Activated CD4-positive, alpha-beta T cell treated with anti-CD3 and anti-CD28 coated beads, Interleukin-2, amount 10 ng/mL, durations not matched to agents 7 days and 5 days (primary cell): ENCODE measurements at places on chromosomes 11 and 22. TPM values are rescaled to one million over a fixed set of nuclear protein-coding genes. Genes with fewer than 3 reads are reported as not detected.

DNA sequence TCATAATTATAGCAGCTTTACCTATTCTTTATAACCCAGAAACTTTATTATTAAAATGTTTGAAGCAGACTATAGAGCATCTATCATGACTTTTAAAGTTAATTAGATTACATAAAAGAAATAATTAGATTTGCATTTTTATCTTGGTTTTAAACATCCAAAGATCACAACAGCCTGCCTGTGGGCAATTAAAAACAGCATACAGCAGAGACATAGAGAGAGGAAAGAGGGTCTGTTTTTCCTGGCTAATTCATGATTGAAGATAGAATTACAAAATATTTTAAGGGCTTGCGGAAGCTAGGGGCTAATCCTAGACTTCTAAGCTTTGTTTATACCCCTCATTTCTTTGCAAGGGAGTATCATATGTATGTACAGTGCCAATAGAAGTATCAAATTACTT, 178.1 kb downstream of the SOX6 start:
- DNase-seq = no peak

- no peak for DNase-seq
Observed at GRCh38 chr11:22558664-22559063, 67.0 kb downstream of the FANCF start.

- peak; percentile 21 for DNase-seq
Observed at GRCh38 chr11:119149018-119149785, at the start of gene ABCG4. TSS of gene ABCG4 (plus strand) at chr11:119149052. CDS start at chr11:119149966, 914 bp downstream.

DNA sequence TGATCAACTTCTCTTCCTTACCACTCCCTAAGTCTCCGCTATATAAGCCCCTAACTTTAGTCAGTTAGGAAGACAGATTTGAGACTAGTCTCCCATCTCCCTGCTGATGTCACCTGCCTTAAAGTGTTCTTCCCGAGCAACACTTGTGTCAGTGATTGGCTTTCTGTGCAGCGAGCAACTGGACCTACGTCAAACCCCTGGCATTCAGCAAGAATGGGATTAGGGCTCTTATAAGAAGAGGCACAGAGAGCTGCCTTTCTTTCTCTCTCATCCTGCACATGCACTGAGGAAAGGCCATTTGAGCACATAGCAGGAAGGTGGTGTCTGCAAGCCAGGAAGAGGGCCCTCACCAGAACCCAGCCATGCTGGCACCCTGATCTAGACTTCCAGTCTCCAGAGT, 116.6 kb upstream of the THY1 start:
- DNase-seq = no peak

DNA sequence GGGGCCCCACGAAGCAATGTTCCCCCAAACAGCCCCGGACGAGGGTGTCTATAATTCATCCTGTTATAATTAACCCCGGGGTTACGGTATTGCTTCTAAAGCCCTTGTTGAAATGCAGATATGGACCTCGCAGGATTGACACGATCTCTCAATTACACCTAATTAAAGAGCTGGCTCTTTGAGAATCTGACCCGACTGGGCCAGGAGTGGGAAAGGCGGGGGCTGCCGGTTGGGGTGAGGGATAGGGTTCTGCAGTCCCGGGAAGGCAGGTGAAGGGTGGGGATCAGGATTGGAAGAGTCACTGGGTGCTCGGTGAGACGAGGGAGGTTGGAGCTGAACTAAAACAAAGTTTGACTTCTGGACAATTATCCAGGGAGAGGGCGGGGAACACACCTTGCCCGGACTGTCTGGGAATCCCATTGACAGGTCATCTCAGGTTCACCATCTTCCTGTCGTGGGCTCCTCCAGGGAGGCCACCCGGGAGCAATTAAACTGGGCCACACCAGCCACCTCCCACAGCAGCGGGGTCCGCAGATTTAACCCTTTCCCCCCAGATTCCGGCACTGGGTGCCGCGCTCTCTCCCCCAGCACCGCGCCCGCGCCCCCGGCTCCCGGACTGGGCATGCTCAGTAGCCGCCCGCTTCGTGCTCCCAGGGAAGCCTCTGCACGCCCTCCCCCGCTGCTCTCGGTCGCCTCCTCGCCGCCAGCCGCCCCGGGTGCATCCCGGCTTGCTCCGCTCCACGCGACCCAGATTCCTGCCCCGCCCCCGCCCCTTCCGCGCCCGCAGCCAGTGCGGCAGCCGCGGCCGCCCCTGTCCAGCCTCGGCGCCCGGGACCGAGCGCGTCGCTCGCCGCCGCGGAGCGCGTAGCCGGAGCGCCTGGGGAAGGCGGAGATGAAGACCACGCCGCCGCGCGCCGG, at the start of gene ELMOD1:
Gene ELMOD1, plus strand, starts transcription at position 688 of the 918 bp plus-strand sequence. CDS start 27,043 bp downstream, outside the sequence.
- DNase-seq = peak; percentile 37

GRCh38 chr11:121059605-121060004, 35.7 kb downstream of the TBCEL start:
- no peak for DNase-seq

GRCh38 chr11:122653916-122654585, 1.5 kb upstream of the UBASH3B start:
- no peak for DNase-seq

GRCh38 chr11:61281581-61282250, 13.4 kb downstream of the VWCE start:
- DNase-seq = peak; percentile 15

- no peak for DNase-seq
Observed at GRCh38 chr22:47534804-47535410, 772.5 kb downstream of the TBC1D22A start.

DNA sequence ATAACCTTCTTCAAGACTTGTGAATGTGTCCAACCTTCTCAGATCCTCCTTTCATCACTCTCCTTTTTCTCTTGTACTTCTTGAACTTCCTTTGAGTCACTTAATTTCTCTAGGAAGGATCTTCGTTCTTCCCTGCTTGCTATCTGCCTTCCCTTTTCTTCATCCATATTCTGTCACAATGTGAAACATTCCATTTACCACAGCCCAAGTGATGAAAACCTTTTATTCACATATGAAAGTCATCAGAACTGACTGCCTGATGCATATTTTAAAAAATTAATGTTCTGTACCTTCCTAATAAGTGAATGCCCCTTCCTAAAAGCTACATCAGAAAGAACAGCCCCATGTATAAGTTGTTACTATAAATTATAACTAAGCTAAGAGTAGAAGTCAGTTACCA, 520.4 kb upstream of the LUZP2 start:
- DNase-seq = no peak

GRCh38 chr11:77332259-77332658, 30.8 kb upstream of the GDPD4 start:
- no peak for DNase-seq

The C11orf98 gene
- 86.0 TPM for total RNA-seq

The TCN1 gene
- total RNA-seq = not detected

The SMIM35 gene
- 0.27 TPM for total RNA-seq

The TRIM77 gene
- not detected for total RNA-seq
